Stimulated activated CD4-positive, alpha-beta T cell treated with anti-CD3 and anti-CD28 coated beads, Interleukin-1b, Interleukin-23, amount 100 ng/mL, for 48 hours (primary cell): ENCODE measurements at places on chromosomes 1 and 21.

- no peak for DNase-seq
Measured at GRCh38 chr1:165795894-165796293, 27.2 kb upstream of the TMCO1 start.

DNA sequence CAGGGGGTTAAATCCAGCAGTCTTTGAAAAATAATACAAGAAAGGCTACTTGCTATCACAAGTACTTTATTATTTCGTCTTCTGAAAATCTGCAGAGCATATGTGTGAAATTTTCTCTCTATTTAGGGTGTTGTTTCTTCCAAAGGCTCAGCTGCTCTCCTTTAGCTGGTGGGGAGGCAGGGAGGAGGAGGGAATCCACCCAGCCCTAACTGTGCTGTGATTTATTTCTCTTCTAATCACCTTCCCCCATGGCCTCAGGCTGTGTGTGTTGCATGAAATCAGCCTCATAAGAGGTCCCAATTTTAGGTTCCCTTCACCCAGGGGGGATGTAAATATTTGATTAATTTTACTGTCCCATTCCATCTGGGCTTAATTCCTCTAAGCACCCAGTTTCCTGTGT is 77.6 kb upstream of the PGBD5 start:
- no peak for DNase-seq

- DNase-seq: no peak
Measured at GRCh38 chr1:160653620-160654016, 6.8 kb upstream of the SLAMF1 start.

DNA sequence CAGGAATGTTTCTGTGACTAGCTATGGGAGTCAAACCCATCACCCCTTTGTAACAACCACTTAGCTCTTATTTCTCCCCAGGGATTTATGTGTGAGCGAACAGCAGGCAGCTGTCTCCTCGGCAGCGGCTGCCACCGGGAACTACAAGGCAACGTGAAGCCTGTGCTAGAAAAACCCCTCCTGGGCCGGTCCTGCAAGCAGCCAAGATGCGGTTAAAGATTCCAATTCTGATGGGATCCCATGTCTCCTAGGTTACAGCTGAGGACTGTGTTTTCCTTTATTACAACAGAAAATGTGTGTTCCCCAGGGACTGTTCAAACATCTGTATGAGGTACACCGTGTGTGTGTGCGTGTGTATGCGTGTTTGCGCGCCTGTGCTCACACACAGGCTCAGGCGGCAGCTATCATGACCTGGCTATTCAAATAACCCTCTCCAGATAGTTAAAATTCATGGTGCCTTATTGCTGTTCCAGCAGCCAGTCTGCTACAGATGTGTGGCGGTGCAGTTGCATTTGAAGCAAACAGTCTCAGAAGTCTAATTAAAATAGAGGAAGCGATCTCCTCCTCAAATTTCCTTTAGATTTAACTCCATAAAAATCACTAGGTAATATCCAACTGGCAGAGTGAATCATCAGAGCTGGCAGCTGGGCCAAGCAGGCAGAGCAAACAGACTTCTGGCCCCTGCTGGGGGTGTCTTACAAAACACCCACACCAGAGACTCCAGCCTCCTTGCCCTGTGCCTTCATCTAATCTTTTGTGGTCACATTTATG is 68.0 kb downstream of the LMX1A start:
- DNase-seq: no peak

GRCh38 chr1:206420471-206420870 is 49.8 kb upstream of the IKBKE start:
- no peak for DNase-seq

DNA sequence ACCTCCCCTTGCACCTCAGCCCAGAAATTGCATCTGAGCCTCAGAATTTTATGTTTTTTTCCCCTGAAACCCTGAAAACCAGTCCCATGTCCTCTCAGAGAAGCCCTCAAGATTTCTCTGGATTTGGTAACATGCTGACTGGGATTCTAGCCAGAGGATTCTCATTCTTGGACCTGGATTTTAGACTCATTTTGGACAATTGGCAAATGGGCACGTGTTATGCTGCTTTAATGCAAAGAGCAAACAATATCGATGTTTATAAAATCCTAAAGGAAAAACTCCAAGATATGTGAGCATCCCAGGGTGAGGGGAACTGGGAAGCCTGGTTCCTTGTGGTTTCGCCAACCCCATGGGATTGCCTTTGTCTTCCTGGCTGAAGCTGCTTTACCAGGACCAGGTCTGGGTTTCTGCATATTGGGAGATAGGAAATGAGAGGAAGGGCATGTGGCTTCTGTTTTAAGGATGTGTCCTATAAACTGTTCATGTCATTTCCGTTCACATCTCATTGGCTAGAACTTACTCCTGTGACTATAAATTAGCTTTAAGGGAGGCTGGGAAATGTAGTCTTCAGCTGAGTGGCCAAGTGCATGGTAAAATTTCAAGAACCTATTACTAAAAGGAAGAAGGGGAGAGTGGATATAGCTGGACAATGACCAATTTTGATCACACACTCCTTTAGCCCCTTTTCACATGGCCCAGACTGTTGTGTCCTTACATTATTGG is 27.2 kb upstream of the BCL10 start:
- DNase-seq: no peak

GRCh38 chr1:24215226-24215814 is 28.2 kb upstream of the IFNLR1 start:
- DNase-seq: no peak

- DNase-seq: no peak
Measured at GRCh38 chr1:41537788-41538351, 53.4 kb upstream of the EDN2 start.

- DNase-seq: no peak
Measured at GRCh38 chr1:225906467-225906866, 17.5 kb upstream of the LEFTY1 start.

- DNase-seq: peak; percentile 88
Measured at GRCh38 chr1:85297855-85298629, 21.6 kb upstream of the BCL10 start.

GRCh38 chr21:36817732-36818450 is 119.0 kb downstream of the SIM2 start:
- no peak for DNase-seq

GRCh38 chr1:151579436-151580225 is 32.2 kb upstream of the SNX27 start:
- DNase-seq: no peak

DNA sequence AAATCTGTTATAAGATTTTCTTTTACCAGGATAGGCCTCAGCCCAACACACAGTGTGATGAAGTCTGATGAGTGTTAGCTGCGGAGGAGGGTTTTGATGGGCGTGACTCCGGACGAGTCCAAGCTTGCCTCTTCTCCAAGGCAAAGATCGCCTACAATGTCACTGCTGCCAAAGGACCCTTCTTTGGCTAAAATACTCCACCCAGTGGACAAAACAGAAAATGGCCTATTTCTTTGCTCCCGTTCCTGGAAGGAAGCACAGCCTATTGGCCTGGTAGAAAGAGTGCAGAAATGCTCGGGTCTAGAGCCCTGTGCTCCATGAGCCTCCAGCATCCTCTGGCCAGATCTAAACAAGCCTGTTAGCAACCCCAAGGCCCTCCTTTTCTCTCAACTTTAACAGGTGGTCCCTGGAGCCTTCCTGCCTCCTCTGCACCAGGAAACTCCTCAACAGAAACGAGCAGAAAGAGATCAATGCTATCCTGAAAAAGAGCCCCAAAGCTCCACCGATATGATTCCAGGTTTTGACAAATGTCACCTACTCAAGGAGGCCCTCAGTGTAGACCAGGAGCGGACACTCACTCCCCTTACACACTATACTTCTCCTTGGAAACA is 3.4 kb upstream of the CASQ2 start:
- peak; percentile 3 for DNase-seq

DNA sequence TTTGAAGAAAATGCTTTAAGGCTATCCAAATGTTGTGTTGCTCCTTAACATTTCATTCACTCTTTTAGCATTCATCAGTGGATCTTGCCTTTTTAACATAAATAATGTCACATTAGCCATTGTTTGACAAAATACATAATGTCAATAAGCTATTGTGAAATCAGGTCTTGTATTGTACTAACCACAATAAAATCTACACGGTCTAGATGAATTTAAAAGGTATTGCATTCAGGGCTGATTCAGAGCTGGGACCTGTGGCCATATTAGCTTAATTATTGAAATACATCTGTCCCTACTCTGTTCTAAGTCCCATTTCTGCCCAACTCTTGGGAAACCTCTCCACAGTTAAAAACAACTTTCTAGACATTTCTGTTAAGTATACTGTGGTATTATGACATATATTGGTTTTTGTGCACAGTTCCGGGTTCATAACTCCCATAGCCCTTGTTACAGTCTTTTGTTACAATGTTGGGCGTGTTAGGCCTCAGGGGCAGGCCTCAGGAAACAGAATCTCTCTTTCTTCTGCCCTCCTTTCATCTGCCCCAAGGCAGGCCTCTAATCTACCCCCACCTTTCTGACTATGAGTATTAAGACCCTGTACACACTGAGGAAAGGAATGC is 44.7 kb upstream of the CITED4 start:
- DNase-seq: no peak

GRCh38 chr1:36116901-36117300 is 8.1 kb downstream of the COL8A2 start:
- DNase-seq: no peak

DNA sequence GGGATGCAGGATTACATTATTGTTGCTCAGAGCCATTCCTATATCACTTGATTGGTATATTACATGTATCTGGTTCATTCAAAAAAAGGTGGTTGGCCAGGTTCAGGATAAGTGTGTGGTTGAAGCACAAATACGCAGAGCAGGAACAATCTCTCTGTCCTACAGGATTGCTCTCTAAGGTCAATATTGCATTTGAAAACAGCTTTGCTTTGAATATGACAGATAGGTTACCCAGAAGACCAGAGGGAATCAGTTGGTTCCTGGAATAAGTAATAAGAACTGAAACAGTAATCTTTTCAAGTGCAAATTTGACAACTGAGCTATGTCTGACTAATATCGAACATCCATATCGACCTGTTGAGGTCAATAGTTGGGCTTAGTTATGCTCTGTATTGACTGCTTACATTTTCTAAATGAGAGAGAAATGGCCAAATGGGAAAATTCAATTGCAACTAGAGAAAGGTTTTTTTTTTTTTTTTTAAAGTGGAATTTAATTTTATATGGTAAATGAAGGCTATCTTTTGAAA is 176.8 kb downstream of the ATP6V1G3 start:
- DNase-seq: no peak

DNA sequence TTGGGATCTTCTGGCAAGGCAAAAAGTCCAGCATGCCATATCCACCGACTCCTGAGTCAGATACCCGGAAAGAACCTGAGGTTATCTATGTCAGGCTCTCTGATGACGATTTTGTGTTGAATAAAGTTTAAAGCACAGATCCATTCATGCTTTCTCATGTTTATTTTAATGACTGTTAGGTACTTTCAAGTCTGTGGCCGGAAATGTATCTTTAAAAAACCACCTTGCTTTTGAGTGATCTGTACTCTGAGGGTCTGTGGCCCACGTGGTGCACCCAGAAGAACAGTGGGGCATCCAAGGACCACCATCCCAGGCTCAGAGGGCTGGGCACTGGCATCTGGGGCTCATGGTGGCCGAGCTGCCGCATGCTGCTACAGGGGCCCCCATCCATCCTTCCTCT is 30.1 kb upstream of the VASH2 start:
- no peak for DNase-seq

GRCh38 chr1:242784084-242784483 is 259.6 kb upstream of the PLD5 start:
- DNase-seq: no peak

- DNase-seq: no peak
Measured at GRCh38 chr1:1233567-1233892, 1.5 kb downstream of the B3GALT6 start.

DNA sequence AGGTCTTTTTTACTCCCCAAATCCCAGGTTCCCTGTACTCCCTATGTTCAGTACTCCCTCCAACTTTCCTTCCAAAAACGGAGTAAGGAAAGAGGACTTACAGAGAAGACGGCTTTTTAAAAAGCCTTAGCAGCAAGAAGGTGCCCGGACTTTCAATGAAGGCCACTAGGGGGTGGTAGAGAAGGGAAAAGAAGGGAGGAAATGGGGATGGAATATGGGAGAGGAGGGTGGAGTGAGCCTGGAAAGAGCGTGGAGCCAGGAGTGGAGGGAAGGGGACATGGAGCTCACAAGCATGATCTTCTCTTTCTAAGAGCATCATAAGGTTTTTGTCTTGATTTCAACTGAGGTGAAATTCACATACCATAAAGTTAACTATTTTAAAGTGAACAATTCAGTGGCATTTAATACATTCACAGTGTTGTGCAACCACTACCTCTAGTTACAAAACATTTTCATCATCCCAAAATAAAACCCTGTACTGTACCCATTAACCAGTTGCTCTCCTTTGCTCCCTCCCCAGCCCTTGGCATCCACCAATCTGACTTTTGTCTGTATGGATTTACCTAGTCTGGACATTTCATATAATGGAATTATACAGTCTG is 129.9 kb downstream of the ZNF281 start:
- DNase-seq: peak; percentile 6

GRCh38 chr21:44639331-44639655 is 2.1 kb downstream of the KRTAP10-10 start:
- DNase-seq: no peak

DNA sequence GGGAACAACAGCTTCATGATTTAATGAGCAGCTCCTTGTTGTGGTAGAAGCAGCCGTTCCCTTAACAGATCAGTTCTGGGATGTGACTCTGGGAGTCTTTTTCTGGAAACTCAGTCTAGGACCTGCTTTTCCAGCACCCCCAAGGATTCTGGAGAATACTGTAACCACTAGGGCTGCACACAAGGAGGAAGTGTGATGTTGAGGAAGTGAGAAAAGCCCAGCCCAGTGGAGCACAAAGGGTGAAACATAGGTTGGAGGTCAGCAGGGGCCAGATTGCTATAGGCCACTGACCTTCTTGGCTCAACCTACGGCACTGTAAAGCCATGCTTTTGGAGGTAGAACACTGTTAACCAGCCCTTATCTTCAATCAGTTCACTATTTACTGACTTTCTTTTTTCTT is 10.1 kb upstream of the PLA2G5 start:
- DNase-seq: no peak

GRCh38 chr1:206112600-206113301 is 4.4 kb downstream of the AVPR1B start:
- no peak for DNase-seq

DNA sequence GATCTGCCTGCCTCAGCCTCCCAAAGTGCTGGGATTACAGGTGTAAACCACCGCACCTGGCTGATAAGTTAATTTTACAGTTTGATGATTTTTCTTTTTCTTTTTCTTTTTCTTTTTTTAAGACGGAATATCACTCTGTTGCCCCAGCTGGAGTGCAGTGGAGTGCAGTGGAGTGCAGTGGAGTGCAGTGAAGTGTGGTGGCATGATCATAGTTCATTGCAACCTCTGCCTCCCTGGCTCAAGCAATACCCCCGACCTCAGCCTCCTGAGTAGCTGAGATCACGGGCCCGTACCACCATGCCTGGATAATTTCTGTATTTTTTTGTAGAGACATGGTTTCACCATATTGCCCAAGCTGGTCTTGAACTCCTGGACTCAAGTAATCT is 84.4 kb upstream of the CXADR start:
- DNase-seq: no peak

- DNase-seq: no peak
Measured at GRCh38 chr21:28975397-28975796, 17.3 kb downstream of the LTN1 start.
